ENCODE measurements at places on chromosomes 5 and 9. TPM values are rescaled to one million over a fixed set of nuclear protein-coding genes. Genes with fewer than 3 reads are reported as not detected.

DNA sequence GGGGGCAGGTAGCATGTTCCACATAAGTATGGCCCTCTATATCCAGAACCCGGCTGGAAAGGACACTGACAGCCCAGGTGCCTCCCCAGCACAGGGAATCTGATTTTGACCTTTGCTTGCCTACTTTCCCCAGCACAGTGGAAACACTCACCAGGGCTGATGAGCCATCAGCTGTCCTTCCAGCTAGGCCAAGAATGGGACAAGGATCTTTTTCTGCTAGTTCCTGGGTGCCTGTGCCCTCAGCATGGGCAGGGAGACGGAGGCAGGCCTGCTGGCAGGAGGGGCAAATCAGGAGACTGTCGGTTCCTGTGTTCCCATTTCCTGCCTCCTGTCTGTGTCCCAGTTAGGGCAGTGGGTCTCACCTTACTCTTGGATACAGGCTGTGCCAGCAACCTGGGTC lies 1.1 kb downstream of the CYFIP2 start:
- no peak for DNase-seq

DNA sequence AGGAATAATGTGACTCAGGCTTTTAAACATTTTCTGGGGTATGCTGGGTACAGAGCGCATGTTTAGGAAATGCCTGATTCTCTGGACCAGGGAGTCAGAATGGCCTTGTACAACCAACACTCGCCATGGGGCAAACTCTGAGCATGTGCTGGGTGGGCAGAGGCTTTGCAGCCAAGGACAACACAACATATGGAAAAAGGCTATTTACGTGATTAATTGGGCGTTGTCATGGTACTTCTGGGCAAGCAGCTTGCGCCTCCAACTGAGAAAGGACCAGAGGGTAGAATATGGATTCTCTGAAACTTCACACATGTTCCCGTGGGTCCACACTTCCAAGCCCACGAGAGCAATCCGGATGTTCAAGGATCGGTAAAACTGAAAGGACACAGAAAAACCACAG lies 49.1 kb downstream of the NIPAL4 start:
- no peak for DNase-seq

- DNase-seq, result no peak
Measured at GRCh38 chr5:18220631-18221030, 586.4 kb downstream of the TAF11L14 start.

- DNase-seq, result no peak
Measured at GRCh38 chr9:86252870-86253269, 6.6 kb downstream of the C9orf153 start.

- peak; percentile 53 for DNase-seq
Measured at GRCh38 chr9:21559402-21560280, 77.5 kb upstream of the IFNE start.

- no peak for DNase-seq
Measured at GRCh38 chr5:135140446-135141204, 106.6 kb upstream of the PITX1 start.

- no peak for DNase-seq
Measured at GRCh38 chr5:139684350-139684880, 36.3 kb downstream of the CXXC5 start.

DNA sequence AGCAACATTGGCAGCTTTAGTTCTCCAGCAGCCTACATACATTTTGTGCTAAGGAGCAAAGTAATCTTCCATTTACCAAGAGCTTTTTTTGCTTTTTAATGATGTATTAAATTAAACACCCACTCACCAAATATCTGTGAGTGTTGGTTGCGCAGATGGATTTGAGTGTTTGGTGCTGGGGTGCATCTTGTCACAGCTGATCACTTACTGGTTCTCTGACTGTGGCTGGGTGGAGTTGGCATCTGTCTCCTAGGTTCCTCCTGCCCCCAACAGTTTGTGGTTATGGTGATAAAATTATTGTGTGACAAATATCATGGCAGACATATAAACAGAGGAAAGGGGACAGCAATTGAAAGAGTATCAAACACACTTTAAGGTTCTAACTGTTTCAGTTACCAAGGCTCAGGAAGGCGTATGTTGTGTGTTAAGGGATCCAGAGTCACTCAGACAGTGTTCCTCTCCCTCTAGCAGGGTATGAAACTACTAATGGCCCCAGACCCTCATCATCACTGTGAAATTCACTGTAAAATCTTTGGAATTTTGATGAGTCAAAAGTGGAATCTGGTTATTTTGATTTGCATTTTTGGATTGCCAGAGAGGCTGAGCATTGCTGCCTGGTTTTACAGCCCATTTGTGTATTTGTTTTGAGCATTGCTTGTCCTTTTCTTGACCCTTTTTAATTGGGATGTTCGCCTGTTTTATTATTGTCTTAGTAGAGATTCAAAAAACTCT lies 81.7 kb downstream of the PDE8B start:
- no peak for DNase-seq

GRCh38 chr9:615756-616155 lies 225.7 kb upstream of the DMRT1 start:
- DNase-seq, result no peak

DNA sequence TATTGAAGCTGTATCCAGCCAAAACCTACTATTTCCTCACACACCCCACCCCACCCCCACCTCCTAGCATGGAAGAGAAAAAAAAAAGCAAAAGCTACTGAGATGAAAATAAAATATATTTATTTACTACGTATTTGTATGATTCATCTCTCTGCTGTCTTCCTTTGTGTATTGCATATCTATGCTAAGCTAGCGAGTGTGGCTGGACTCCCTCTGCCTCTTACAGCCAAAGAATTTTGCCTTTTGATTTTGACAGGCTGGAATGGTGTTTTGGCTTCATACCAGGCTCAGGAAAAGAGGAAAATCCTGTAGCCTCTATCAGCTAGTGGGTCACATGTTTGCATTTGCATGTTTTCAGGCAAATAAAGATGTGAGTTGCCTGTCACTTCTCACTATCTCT lies 2.2 kb downstream of the ABLIM3 start:
- DNase-seq, result no peak

DNA sequence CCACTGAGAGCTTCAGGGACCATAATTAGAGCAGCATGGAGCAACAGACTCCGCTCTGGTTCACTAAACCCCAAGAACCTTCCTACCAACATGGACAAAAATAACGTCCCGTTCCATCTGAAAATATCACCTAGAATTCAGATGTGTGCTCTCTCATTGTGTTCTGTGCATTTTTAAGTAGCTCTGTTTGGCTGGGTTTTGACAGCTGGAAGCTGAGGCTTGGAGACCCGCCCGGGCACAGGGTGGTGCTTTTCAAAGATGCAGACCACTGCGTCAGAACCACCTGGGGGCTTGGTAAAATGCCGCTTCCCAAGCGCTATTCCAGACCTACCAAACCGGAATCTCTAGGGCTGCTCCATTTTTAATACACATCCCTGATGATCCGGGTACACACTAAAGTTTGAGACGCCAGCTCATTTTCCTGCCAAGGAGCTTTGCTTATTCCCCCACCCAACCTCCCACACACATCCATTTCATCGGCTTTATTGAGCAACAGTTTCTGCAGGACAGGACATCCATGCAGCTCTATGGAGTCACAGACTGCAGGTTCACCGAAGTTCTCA lies 104.8 kb downstream of the GABBR2 start:
- DNase-seq, result no peak

GRCh38 chr5:152593388-152593787 lies 188.3 kb upstream of the NMUR2 start:
- no peak for DNase-seq

- peak; percentile 55 for DNase-seq
Measured at GRCh38 chr9:92650839-92651621, 18.9 kb downstream of the IPPK start.

DNA sequence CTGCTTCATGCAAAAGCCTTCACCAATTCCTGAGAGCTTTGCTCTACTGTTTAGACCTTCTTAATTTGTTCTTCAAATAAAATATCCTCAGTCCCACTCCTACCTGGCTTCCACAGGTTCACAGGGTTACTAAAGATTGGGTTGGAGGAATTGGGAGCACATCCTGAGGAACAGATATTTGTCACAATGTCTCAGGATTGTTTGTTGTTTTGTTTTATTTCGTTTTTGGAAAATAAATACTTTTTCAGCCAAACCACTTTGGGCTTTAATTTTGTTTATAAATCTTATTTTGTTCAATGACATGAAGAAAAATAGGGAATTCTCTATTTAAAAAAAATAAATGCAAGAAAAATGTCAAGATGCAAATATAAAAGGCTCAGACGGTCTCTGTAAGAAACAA lies 249.0 kb downstream of the MEF2C start:
- DNase-seq, result no peak

DNA sequence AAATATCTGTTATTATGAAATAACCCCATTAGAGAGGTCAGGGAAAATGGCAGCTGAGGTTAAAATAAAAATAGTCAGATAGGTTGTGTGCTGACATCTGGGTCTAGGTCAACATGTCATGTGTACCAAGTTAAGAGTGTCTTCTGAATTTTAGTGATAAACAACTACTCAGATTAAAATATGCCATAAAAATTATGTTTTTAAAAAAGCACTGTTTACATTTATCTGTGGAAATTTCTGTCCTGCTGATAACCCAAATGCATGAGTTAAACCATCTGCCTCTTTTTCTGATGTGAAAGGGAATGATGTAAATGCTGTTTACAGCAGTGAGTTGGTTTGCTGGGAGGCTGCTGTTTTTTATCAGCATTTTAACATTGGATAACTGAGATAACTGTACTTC lies 361.2 kb upstream of the TARS1 start:
- no peak for DNase-seq

- DNase-seq, result no peak
Measured at GRCh38 chr9:121772600-121773285, 121.3 kb downstream of the DAB2IP start.

DNA sequence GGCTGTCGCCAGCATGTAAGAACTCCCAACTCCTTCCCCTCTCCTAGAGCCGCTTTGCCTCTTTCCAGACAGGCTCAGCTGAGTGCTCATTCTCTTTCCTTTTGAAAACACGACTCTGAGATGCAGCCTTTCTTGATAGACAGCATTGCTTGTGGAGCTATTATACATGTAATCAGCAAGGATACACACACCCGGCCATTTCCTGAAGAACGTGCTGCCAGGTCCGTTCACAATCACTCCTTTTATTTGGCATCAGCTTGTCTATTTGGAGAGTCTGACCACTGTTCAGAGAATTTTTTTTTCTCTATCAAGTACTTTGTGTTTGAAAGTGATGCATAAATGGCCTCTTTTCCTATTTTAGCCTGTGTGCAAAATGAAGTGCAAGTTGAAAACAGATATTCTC lies 328.7 kb downstream of the MARCHF11 start:
- no peak for DNase-seq

DNA sequence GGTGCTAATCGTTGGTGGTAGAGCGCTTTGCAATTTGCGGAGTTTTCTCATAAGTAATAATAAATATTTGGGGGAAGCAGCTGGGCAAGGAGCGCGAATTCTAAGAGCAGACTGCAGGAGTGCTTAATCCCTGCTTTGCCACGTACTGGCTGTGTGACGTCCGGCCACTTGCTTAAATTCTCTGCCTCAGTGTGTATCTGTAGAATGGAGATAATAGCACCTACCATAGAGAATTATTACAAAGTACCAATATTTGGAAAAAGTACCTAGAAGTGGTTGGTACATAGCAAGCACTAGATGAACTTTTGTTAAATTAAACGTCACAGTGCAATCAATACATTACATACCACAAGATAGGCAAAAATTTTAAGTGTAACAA lies 598 bp upstream of the TMED7 start:
- no peak for DNase-seq

- no peak for DNase-seq
Measured at GRCh38 chr5:36666986-36667385, 60.6 kb downstream of the SLC1A3 start.

DNA sequence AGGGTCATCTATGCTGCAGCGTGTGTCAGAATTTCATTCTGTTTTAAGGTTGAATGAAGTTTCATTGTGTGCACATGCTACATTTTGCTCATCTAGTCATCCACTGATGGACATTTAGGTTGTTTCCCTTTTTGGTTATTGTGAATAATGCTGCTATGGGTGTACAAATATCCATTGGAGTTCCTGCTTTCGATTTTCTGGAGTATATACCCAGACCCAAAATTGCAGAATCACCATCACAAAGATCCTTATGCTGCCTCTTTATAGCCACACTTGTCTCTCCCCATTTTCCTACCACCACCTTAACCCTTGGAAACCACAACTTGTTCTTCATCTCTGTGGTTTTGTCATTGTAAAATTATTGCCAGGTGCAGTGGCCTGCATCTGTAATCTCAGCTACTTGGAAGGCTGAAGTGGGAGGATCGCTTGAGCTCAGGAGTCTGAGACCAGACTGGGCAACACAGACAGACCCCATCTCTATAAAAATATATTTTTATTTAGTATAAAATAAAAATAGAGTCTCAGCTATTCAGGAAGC lies 166.2 kb downstream of the HSD17B3 start:
- no peak for DNase-seq

DNA sequence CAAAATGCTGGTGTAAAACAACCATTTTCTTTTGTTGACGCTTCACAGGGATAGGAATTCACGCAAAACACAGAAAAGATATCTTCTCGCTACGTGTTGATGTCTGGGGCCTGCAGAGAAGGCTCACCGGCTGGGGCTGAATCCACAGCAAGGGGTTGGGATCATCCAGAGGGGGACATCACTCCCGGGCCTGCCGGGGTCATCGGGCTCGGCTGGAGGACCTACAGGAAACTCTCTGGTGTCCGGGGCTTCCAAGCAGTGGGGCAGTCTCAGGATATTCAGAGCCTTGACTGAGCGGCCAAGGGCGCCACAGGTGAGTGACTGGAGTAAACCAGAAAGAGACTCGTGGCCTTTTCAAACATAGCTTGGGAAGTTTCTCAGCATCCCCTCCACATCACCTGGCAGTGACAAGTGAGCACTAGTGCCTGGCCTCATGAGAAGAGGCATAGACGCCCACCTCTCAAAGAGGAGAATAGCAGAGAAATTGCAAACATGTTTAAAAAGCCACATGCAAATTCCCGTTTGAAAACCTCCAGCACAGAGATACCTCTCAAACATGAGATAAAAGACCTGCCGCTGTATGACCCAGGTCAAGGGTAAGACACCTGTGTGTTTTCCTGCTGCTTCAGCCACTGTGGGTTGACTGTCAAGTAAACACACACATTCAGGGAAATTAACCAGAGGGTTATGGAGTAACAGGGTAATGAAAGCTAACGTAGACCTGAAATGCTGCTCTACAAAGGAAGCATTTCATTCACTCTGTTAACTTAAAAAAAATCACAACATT lies 50.8 kb upstream of the SIMC1 start:
- no peak for DNase-seq

DNA sequence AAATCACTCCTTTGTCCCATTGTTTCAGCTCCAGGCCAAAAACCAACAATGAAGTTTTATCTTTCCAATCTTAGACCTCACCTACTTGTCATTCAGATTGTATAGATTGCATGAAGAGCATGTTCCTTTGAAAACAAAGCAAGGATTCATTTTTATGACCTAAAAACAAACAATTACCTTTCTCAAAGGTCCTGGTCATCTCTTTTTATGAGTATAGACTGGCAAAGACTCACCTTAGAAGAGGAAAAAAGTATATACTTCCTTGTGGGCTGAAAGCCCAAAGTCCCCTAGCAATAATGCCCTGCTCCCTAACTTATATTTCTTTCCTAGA lies 28.4 kb upstream of the TLE1 start:
- no peak for DNase-seq

Gene SLC34A3
- total RNA-seq, result not detected

Gene SLC46A2
- total RNA-seq, result 0.27 TPM

Gene SCGB3A2
- total RNA-seq, result 1.0 TPM

Gene CENPH
- 2.5 TPM for total RNA-seq

Gene CCDC192
- total RNA-seq, result 1.2 TPM

Gene TAS2R1
- not detected for total RNA-seq

Gene BRINP1
- not detected for total RNA-seq

Gene EEIG1
- 96.8 TPM for total RNA-seq

Gene SLC36A2
- 30.2 TPM for total RNA-seq

Gene PDGFRB
- 215 TPM for total RNA-seq

Gene TLN1
- 411 TPM for total RNA-seq

Gene MCIDAS
- not detected for total RNA-seq

Gene PCDHA5
- total RNA-seq, result 0.27 TPM
